Keratinocyte (primary cell): ENCODE measurements at places on chromosomes 3 and 15.

DNA sequence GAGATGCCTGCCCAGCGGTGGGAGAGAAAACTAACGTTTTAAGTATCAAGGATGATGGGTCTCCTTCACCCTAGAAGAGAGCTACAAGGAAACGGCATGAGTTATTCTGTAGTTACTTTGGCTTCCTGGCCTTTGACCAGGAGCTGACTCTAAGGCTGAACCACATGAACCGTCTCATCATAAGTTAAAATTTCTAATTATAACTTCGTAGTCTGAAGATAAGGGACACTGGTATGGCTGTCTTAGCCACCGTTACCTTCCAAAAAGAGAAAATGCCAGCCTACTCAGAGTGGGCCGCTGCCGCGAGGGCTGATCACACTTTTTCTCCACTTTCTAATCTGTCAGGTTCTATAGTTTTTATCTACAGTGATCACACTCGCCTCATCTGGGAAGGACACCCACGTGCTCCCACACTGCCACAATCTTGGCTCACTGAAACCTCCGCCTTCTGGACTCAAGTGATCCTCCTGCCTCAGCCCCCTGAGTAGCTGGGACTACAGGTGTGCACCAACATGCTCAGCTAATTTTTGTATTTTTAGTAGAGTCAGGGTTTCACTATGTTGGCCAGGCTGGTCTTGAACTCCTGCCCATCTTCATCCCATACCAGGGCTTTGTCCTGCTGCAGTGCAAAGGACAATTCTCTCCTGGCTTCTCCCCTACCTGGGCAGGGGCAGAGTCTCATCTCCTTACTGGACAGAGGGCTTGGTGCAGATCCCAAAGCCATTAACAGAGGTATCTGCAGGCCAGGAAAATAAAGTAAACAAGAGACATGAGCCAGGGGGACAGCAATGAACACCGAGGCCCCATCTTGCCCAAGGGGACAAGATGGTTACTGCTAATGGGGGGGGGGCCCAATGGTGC lies 73.4 kb downstream of the RFTN1 start:
- H3K36me3 ChIP-seq, result no peaks in the 10 kb centered on the region
- H3K4me3 ChIP-seq, result no peak overlapping the region
- no peaks in the 10 kb centered on the region for H3K27me3 ChIP-seq
- no peak for DNase-seq

DNA sequence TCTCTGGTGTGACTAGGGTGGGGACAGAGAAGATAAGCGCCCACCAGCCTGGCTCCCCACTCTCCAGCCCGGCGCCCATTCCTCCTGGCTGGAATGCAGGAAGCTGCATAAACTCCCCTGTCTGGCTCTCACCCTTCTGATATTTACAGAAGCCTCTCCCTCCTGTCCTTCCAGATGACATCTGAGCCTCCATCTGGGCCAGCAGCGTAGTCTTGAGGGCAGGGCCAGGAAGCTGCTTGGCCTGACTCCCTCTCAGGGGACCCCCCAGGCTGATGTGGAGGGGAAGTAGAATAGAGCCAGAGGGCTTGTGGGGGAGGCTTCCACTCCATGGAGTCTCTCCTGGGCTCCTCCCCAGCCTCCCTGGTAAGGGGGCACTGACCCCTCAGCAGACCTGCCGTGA lies 49.9 kb downstream of the LINGO1 start:
- no peaks in the 10 kb centered on the region for H3K4me1 ChIP-seq
- peaks cover 31% of the 10 kb centered on the region for H3K27me3 ChIP-seq
- no peak overlapping the region for H3K4me3 ChIP-seq
- H3K27ac ChIP-seq, result no peak overlapping the region

DNA sequence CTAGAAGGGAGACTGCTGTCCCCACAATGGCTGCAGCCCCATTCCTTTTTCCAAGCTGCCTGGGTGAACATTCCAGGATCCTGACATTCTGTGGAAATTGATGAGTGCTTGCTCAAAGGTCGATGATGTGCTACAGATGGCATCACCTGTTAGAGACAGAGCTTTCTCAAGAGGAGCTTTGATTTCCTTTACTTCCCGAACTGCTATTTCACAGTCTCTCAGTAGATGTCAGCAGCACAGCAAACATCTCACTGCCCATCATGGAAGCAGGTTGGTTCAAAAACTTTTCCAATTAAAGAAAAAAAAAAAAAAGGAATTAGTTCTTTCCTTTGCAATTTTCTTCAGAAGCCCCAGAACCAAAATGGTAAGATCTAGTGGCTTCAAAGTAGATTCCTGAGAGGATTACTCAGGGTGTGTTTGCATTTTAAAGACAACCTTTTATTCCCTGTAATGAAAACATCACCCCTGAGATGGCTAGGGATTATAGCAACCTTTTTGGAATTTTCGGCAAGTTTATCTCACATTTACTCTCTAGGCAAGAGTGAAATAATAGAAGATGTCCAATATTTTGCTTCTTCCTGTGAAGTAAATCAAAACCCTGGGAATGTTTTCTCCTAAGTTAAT lies 44.8 kb downstream of the POLR2M start:
- H3K27ac ChIP-seq, result no peak overlapping the region
- no peaks in the 10 kb centered on the region for H3K36me3 ChIP-seq
- no peaks in the 10 kb centered on the region for H3K27me3 ChIP-seq
- no peak for DNase-seq

GRCh38 chr3:120114981-120115380 lies 20.7 kb upstream of the GSK3B start:
- no peak for DNase-seq
- H3K27me3 ChIP-seq, result no peaks in the 10 kb centered on the region
- no peaks in the 10 kb centered on the region for H3K36me3 ChIP-seq
- H3K27ac ChIP-seq, result peak overlapping the region; percentile 93

GRCh38 chr3:14175383-14176037 lies 2.9 kb downstream of the XPC start:
- no peaks in the 10 kb centered on the region for H3K27me3 ChIP-seq
- peaks cover 57% of the 10 kb centered on the region for H3K4me1 ChIP-seq
- no peak overlapping the region for H3K4me3 ChIP-seq

GRCh38 chr3:116425126-116425525 lies 20.2 kb downstream of the LSAMP start:
- no peaks in the 10 kb centered on the region for H3K27me3 ChIP-seq
- no peaks in the 10 kb centered on the region for H3K4me1 ChIP-seq
- no peak overlapping the region for H3K27ac ChIP-seq
- DNase-seq, result no peak

GRCh38 chr3:73148206-73148605 lies 86.7 kb downstream of the EBLN2 start:
- no peak overlapping the region for H3K4me3 ChIP-seq
- H3K4me1 ChIP-seq, result no peaks in the 10 kb centered on the region
- DNase-seq, result no peak
- no peak overlapping the region for H3K27ac ChIP-seq
